Suprapubic skin (tissue), 4 donors: ENCODE measurements at places on chromosomes 16 and 17.
A peak's percentile ranks its signal among the peaks of the same experiment; 100 is the strongest.

DNA sequence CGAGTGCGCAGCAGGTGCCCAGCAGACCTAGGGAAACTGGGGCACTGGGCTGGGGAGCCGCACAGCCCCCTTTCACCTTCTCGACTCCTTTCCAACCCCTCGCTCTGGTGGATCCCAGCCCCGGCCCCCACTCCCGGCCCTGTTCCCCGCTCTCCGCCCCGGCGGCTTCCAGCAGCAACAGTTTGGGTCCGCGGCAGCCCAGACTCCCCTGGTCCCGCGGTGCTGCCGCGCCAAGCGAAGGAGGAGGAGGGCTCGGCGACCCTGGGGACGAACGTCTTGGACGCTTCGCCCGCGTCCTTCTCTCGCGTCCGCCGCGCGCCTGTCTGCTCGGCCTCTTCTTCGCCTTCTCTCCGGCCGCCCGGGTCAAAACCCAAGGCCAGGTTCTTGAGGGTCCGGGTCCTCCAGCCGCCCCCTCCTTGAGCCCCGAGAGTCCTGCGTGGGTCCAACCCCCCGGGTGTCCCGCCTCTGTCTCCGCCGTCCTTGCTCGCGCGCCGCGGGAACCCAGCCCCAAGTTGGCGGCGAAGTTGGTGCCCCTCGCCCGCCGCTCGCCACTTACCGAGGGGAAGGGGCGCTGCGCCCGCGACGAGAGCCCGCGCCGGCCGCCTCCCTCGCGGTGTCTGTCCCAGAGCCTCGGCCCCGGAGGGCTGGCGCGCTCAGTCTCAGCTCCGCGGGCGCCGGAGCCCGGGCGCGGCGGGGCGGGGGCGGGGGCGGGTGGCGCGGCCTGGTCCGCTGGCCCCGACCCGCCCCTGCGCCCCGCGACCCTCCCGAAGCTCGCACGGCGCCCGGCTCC lies 1.4 kb upstream of the GRIN2C start:
- H3K36me3 ChIP-seq = peaks cover 10% of the 10 kb centered on the region
- peaks cover 64% of the 10 kb centered on the region for H3K27me3 ChIP-seq
- H3K27ac ChIP-seq = no peak overlapping the region
- H3K4me1 ChIP-seq = peaks cover 32% of the 10 kb centered on the region
- DNase-seq = no peak

- H3K4me3 ChIP-seq = no peak overlapping the region
- no peak overlapping the region for H3K27ac ChIP-seq
- H3K36me3 ChIP-seq = no peaks in the 10 kb centered on the region
- no peaks in the 10 kb centered on the region for H3K4me1 ChIP-seq
- no peaks in the 10 kb centered on the region for H3K27me3 ChIP-seq
- peak; percentile 66 for DNase-seq
Observed at GRCh38 chr17:247767-248166, 66.3 kb upstream of the DOC2B start.

GRCh38 chr16:48353565-48354163 lies 31.5 kb downstream of the SIAH1 start:
- H3K27me3 ChIP-seq = no peaks in the 10 kb centered on the region
- no peak overlapping the region for H3K4me3 ChIP-seq
- H3K4me1 ChIP-seq = peaks cover 8% of the 10 kb centered on the region
- DNase-seq = no peak

- no peaks in the 10 kb centered on the region for H3K4me1 ChIP-seq
- DNase-seq = no peak
- no peak overlapping the region for H3K4me3 ChIP-seq
- H3K36me3 ChIP-seq = no peaks in the 10 kb centered on the region
Observed at GRCh38 chr16:85182286-85182685, 70.0 kb upstream of the CIBAR2 start.

DNA sequence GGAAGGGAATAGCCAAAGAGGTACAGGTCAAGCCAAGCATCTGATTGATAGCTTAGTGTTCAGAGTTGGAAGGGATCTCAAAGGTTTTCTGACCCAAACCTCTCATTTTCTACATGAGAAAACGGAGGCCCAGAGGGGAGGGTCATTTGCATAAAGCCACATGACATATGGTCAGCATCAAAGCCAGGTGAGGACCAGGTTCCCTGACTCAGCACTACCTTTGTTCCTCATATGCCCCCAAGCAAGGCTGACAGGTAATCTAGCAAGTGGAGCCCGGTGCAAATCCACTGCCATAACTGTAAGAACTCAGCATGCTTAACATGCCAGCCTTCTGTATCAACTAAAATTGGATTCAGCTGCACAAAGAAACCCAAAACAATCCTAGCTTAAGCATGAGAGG lies 28.2 kb upstream of the CCL1 start:
- no peak for DNase-seq
- H3K36me3 ChIP-seq = no peaks in the 10 kb centered on the region
- no peak overlapping the region for H3K27ac ChIP-seq
- H3K27me3 ChIP-seq = no peaks in the 10 kb centered on the region
- H3K4me1 ChIP-seq = no peaks in the 10 kb centered on the region
- H3K4me3 ChIP-seq = no peak overlapping the region

GRCh38 chr16:85206472-85207356 lies 94.4 kb upstream of the CIBAR2 start:
- no peaks in the 10 kb centered on the region for H3K36me3 ChIP-seq
- no peak overlapping the region for H3K27ac ChIP-seq
- peaks cover 64% of the 10 kb centered on the region for H3K4me1 ChIP-seq
- no peak for DNase-seq
- peak overlapping the region; percentile 2 for H3K4me3 ChIP-seq

DNA sequence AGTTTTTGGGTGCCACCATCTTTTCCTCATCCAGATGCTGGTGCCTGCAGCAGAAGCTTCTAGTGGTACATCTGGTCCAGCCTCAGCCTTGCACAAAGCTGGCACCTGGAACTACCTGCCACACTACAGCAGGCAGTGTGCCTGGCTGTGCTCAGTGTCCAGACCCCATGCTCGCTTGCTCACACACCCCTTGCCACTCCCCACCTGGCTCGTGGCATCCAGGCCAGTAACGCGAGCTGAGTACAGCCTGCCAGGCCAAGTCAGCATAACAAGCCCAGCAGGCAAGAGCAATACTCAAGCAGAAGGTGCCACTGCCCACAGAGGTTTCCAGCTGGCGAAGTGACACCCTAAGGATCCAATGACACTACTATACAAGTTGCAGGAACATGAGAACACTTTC lies 29.7 kb upstream of the KIF2B start:
- H3K4me3 ChIP-seq = no peak overlapping the region
- H3K36me3 ChIP-seq = no peaks in the 10 kb centered on the region
- H3K27ac ChIP-seq = no peak overlapping the region
- no peaks in the 10 kb centered on the region for H3K4me1 ChIP-seq
- DNase-seq = no peak

DNA sequence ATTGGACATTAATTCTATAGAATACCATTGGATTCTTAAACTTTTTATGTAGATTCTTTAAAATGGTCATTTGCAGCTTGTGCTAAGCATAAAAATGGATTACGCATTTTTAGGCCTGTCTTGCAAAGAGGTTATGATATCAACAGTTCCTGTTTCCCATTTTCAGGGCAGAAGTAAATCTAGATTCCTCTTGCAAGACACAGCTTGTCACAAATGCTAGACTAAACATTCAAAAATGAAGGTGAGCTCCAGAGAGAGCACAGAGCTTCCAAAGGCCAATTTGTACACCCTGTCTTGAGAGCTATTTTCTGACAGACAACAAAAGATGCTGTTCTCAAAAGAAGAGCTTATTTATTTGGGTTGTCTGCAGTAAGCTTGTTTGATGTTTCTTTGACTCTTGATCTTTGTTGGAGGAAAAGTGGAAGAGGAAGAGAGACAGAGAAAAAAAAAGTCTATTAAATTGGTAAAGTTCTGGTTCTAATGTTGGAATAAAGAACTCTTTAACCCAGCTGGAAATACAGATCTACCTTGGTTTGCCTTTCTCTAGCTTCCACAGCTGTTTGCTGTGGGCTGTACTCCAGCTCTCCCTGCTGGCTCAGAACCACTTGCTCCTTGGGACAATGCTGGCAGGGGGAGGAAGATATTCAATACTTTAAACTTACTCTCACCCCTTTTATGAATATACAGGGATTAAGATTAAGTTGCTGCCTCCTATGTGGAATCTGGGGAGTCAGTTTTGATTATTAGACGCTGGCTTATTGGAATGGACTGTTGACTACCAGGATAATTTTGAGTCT lies 651.8 kb downstream of the CDH11 start:
- H3K4me1 ChIP-seq = no peaks in the 10 kb centered on the region
- DNase-seq = no peak
- H3K4me3 ChIP-seq = no peak overlapping the region
- H3K27ac ChIP-seq = no peak overlapping the region
- no peaks in the 10 kb centered on the region for H3K36me3 ChIP-seq
- H3K27me3 ChIP-seq = no peaks in the 10 kb centered on the region

- no peak overlapping the region for H3K4me3 ChIP-seq
- H3K27ac ChIP-seq = peak overlapping the region; percentile 19
- no peaks in the 10 kb centered on the region for H3K36me3 ChIP-seq
- H3K27me3 ChIP-seq = no peaks in the 10 kb centered on the region
- no peak for DNase-seq
Observed at GRCh38 chr16:66961914-66962313, 848 bp downstream of the CES3 start.

GRCh38 chr16:49986351-49987124 lies 38.5 kb upstream of the CNEP1R1 start:
- DNase-seq = no peak
- peak overlapping the region; percentile 18 for H3K4me3 ChIP-seq
- no peaks in the 10 kb centered on the region for H3K27me3 ChIP-seq

- no peak for DNase-seq
- H3K27ac ChIP-seq = no peak overlapping the region
- no peak overlapping the region for H3K4me3 ChIP-seq
- H3K27me3 ChIP-seq = no peaks in the 10 kb centered on the region
- no peaks in the 10 kb centered on the region for H3K36me3 ChIP-seq
Observed at GRCh38 chr17:66720027-66720426, 114.9 kb upstream of the CACNG5 start.

GRCh38 chr16:51839727-51840462 lies 688.8 kb upstream of the SALL1 start:
- H3K27ac ChIP-seq = no peak overlapping the region
- H3K36me3 ChIP-seq = no peaks in the 10 kb centered on the region
- H3K4me3 ChIP-seq = no peak overlapping the region
- DNase-seq = no peak
- H3K27me3 ChIP-seq = no peaks in the 10 kb centered on the region

DNA sequence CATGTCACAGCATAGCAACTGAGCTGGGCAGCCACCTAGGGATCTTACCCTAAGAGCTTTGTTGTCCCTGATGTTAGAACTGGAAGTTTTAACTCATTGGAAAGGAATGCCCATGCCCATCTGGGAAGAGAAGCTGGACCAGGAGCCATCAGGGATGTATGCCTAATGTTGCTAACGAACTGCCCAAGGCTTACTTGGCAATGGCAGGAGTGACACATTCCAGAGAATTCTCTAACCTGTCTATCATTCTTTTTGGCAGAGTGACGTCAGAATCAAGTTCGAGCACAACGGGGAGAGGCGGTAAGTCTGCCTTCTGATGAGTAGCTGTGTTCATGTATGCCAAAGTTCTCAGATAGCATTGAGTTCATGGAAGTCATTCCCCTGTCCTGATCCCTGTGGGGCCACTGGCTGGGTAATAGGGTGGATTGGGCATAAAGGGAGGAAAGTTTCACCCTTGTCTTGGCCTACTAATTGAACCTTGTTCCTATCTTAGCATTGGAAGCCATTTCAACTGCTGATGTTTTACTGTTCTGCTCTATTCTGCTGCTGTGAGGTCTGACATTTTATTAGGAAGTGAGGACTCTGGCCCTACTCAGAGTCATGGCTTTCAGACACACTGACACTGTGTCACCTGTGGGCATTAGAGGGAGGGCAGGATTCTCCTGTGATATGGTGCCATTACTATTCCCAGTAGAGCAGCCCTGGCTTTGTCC lies 23.7 kb downstream of the MAP3K3 start:
- no peak overlapping the region for H3K27ac ChIP-seq
- H3K36me3 ChIP-seq = peaks cover 26% of the 10 kb centered on the region
- no peak for DNase-seq

DNA sequence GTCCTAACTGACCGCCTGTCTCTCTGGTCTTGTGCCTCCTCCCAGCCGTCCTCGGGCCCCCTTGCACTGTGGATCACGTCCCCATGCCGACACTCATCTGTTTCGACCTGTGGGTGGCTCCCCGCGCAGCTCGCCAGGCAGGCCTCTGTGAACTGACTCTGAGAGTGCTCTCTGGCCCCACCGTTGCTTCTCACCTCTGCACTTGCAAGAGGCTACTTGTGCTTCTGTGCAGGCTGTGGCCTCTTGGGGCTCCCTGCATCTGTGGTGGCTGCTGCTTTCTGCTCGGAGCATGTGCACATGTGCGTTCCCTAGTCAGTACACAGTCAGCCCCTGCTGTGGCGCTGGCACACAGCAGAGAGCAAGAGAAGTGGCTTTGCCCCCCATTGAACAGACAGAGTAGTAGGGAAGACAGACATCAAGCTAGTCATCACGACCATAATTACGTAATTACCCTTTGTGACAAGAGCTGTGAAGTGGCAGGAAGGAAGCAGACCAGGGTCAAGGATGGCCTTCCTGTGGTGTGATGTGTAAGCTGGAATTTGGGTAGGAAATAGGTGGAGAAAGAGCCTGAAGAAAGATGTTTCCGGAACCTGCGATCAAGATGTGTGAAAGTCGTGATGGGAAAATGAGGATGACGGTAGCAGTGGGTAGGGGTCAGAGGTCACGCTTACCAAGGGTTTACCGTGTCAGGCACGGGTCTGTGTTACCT lies 256.0 kb upstream of the CACNG5 start:
- H3K4me1 ChIP-seq = peaks cover 8% of the 10 kb centered on the region
- no peak for DNase-seq
- no peak overlapping the region for H3K27ac ChIP-seq
- no peaks in the 10 kb centered on the region for H3K27me3 ChIP-seq

- H3K27ac ChIP-seq = peak overlapping the region; percentile 97
- no peak for DNase-seq
- no peaks in the 10 kb centered on the region for H3K36me3 ChIP-seq
- H3K4me1 ChIP-seq = peaks cover 33% of the 10 kb centered on the region
- H3K27me3 ChIP-seq = no peaks in the 10 kb centered on the region
Observed at GRCh38 chr17:19978209-19978802, 678 bp upstream of the AKAP10 start.

DNA sequence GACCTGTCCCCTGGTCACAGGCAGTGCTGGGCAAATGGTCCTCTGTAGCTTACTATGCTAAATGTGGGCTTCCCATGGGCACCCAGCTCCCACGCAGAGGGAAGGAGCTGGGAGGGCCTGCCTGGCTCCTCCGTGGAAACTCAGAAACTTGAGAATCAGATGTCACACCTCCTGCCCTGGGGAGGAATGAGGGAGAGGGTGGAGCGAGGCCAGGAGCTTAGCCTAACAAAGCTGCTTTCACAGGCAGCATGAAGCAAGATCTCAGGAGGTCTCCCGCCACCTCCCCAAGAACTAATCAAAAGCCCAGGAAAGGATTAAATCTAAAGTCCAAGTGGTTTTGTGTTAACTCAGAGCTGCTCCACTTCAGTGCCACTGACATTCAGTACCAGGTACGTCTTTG lies 33.6 kb upstream of the XYLT2 start:
- peaks cover 21% of the 10 kb centered on the region for H3K27me3 ChIP-seq
- H3K36me3 ChIP-seq = no peaks in the 10 kb centered on the region
- H3K27ac ChIP-seq = no peak overlapping the region

GRCh38 chr17:14299280-14300141 lies 1.4 kb upstream of the HS3ST3B1 start:
- peak; percentile 86 for DNase-seq
- peaks cover 73% of the 10 kb centered on the region for H3K4me1 ChIP-seq
- H3K27ac ChIP-seq = peak overlapping the region; percentile 29
- H3K4me3 ChIP-seq = peak overlapping the region; percentile 79
